Choroid plexus epithelial cell (primary cell): ENCODE measurements at places on chromosomes 11 and 22.
A peak's percentile ranks its signal among the peaks of the same experiment; 100 is the strongest.

DNA sequence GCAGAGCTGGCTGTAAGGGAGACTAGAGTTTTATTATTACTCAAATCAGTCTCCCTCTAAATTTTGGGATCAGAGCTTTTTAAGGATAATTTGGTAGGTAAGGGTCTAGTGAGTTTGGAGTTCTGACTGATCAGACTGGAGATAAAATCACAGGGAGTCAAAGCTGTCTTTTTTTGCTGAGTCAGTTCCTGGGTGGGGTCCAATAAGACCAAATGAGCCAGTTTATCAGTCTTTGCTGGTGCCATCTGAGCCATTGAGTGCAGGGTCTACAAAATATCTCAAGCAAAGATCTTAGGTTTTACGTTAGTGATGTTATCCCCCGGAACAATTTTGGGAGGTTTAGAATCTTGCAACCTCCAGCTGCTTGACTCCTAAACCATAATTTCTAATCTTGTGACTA, 935.1 kb upstream of the RAG2 start:
- DNase-seq = no peak

DNA sequence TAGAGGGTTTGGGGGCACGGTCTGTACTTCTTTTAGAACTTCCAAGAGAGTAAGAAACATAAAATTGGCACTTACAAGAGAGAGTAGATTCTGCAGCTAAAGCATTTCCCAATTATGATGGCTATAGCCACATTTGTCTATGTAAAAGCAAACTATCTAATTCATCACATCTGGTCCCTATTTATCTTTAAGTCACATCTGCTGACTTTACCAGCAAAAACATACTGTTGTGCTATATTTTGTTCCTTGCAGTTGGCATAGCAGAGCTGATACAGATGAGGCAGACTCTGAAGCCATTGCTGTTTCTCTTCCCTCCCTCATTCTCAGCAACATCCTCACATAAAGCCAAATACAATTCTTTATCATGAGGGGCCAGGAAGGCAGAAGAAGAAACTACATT, 1533.5 kb upstream of the RAG2 start:
- no peak for DNase-seq

DNA sequence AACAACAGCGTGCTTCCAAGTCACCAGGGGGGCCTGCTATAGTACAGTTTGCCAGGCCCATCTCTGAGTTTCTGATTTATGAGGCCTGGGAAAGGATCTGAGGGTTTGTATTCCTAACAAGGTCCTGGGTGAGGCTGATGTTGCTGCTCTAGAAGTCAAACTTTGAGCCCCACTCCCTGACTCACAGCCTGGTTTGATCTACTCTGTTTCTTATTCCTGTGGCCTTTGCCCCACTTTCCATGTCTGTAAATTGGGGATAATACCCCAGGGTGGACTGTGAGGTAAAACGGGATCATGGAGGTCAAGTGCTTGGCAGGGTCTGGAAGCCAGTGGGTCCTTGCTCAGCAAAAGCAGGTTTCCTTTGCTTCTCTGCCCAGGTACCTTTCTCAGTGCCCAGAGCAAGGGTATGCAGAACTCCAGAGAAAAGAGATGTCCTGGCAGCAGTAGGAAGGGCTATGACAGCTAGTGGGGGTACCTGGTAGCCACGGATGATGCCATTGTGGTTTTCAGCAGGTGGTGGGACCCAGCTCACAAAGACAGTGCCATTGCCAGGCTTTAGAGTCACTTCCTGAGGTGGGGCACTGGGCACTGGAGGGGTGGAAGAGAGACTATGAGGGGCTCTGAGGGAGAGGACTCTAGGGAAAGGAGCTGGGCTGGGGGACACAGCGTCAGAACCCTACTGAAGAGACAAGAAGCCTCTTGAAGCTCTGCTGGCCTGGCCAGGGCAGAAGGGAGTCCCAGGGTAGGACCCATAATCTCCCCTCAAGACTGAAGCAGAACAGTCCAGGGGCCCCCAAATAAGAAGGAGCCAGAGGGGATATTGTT, 2.8 kb downstream of the ROBO4 start:
- no peak for DNase-seq

- DNase-seq = peak; percentile 28
Observed at GRCh38 chr22:45845076-45845487, 131.9 kb downstream of the WNT7B start.

DNA sequence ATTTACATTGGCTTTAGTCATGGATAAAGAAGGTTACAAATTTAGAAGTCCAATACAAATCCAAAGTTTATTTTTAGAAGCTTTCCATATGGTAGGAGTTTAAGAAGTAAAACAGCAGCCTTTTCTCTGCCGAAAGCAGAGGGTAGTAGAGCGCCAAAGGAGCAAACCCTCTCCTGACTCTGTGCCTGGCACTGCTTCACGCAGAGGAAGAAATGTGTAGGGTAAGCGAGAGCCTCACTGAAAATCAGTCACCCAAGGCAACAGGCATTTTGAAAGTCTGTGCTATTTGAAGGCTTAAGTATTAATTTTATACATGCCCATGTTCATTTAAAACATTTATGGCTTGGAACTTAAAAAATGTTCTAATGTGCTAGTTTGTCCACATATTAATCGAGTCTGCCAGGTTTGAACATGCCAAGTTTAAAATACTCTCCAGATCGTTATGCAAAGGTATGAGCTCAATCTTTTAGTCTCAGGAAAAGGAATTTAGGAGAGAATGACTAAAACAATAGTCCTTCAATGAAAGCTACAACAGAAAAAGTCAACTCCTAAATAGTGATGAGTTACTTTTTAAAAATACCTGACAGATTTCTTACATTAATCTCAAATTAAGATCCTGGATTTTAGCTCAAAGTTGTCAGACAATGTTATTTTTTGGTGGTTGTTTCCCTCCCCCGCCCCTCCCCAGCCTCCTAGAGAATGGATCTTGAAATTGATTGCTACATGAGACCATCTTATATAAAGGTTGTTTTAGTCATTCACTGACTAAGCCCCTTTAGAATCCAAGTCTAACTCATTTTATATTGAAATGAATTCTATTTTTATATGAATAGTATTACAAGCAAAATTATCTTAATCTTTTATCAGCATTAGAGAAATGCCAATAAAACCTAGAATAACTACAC, 38.7 kb downstream of the MRTFA start:
- peak; percentile 27 for DNase-seq

GRCh38 chr11:76653012-76653673, 17.4 kb downstream of the LRRC32 start:
- DNase-seq = no peak
